KG1 (cell line): ENCODE measurements at places on chromosomes 6 and 20.
A peak's percentile ranks its signal among the peaks of the same experiment; 100 is the strongest.

- no peak for DNase-seq
These were observed 45.9 kb downstream of the RARS2 start for GRCh38 chr6:87543696-87544473.

DNA sequence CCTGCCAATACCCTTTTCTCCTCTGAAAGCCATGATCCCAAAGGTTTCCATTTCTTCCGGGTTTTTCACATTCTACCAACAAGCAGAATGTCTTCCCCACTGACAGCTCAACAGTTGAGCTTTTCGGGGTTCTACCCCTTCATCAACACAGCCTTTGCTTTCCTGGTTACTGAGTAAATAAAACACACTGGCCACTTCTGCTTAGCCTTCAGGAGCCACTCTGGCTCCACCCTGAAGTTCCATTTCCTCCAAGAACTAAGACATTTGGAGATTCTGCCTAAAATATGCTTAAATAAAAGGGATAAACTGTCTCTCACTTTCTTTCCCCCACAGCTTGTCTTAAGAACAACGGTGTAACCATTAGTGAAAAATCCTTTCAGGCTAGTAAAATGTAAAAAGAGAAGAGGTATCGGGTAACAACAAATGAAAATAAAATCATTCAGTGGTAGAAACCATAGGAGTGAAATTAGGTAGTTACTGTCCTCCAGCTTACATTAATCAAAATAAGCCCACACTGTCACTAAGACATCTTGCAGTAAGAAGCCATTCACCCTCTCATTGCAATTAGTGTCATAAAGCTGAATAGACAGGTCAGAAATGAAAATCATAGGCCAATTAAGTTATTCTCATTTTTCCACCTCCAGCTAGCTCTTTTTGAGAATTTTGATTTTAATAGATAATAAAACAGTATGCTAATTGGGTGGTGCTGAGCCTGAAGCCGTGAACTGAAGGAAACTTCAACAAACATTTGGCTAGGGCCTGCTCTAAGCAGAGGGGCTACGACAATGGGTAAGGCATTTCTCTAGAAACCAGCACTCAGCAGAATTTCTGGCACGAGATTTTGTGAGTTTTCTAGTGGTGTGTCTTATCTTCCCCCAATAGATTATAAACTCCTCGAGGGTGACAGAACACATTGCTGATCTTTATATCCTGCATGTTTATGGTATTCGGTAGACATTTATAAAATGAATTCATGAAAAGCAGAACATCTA, 194.2 kb downstream of the KHDC1L start:
- DNase-seq = no peak

DNA sequence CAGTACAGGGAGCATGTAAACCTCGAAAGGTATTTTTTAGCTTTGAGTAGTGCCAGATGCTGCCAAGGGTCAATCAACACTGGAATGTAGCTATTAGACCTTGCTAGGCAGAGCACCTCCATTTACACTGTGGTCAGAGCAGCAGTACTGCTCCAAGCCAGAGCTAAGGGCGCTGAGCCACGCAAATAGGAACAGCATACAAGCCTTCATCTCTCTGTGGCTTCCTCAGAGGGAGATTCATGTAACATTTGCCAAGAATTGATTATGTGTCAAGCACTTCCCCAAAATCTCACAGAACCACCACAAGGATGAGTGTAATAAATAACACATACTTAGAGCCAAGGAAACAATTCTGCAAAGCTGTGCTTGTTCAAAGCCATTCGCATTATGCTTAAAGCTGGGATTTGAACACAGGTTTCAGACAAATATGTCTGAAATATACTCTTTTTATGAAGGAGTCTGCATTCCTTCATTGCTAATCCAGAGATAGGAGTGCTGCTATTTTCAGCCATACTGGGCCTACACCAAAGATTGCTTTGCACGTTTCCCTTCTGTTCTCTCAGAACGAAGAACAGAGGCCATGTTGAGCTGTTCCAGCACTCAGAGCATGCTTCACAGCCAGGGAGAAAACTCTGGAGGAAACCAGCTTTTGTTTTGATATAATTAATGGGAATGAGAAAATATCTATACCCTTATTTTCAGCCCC, 97.7 kb downstream of the SLC16A10 start:
- DNase-seq = peak; percentile 46

DNA sequence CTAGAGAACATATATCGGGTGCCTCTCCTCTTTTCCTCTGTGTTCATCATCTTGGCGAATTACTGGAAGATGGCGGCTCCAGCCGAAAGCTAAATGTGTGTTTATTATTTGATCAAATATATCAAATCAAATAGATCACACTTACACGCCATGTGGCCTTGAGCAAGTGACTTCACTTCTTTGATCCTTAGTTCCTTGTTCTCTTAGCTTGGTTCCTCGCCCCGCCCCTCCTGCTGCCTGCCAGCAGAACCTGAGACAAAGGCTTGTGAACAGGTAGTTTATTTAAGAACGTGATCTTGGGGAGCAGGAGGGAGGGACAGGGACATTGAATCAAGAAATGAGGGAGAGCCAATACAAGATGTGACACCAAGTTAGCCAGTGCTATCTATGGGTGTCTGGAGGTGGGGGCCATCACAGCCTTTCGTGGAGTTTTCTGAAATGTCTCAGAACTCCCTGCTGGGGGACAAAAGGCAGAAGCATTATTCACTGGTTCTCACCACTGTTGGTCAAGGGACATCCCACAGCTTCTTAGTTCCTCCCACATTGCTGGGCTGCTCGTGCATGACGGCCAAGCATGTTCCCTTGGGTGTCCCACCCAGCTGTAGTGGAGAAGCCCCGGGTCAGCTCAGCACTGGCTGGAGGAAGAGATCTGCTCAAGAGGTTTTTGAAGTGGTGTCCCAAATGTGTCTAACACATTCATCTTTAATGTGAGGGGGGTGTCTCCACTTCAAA, 44.9 kb upstream of the RNF24 start:
- DNase-seq = no peak

DNA sequence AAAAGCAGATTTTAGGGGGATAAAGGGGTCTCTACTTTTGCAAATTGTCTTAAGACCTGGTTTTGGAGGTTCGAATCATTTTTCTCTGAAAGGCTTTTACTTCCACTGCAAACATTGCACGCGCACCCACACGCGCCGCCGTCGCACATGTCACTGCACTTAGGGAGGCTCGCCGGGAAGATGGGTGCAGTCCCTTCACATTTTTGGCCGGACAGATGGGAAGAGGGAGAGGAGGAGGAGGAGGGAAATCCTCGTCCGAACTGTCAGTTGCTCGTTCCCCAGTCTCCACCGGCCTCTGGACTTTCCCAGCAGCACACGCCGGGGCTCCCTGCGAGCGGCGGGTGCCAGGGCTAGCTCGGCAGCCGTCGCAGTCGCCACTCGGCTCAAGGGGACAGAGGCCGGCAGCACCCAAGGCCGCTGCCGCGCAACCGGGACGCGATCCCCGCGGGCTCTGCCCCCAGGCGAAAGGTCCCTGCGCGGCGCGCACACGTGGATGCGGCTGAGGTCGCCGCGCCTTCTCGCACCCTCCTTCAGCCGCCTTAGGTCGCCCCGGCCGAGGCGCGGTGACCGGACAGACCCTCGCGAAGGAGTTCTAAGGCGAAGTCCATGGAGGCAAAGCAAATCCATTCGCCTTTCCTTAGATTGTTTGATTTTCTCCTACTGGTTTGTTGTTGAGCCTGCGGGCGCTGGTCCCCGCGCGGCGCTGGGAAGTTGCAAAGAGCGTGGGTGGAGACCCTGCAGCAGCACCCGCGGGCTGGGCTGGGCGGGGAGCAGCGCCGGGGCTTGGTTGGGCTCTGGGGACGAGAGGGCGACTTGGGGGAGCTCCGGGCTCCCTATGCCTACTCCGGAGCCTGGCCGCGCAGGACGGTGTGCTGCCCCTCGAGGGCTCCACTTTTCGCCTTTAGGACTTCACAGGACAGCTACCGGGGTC, 1.2 kb downstream of the MYB start:
- peak; percentile 19 for DNase-seq

DNA sequence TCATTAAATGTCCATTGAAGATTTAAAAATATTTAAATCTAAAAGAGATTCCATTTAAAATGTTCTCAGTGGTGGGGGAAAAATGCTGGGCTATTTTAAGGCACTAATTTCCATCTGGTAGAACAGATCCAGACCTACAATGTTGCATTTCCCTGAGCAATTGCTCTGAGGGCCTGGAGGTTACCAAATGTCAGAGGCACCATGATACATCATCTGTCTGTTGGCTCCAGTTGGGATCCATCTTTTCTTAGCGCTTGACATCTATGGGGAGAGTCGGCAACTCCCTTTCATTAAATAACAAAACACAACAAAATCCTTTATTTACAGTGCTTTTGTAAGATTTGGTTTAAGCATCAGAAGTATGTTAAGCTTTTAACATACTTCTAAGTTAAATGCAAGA, 224.5 kb downstream of the FOXC1 start:
- DNase-seq = no peak

GRCh38 chr6:144219056-144219685, 66.0 kb upstream of the UTRN start:
- peak; percentile 7 for DNase-seq

DNA sequence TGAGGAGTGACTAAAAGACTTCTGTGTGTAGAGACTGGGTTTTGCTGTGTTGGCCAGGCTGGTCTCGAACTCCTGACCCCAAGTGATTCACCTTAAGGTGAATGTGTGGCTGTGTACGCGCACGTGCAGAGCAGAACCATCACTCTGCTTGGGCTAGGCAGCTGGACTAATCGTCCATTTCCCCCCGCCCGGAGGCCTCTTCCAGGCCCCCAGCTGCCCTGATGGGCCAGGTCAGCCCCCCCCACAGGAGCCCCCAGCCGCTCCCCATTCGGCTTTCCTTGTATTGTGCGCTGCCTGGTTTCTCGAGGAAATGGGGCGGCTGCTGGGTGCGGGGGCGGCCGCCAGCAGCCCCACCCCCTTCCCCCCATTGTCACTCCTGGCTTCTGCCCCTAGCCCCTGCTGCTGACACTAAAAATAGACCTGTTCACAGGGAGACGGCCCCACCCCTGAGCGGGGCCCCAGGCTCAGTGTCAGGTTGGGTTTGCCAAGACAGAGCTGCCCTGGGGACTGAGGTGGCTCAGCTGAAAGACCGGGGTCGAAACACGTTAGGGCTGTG, 24.6 kb upstream of the CSNK2A1 start:
- no peak for DNase-seq

- DNase-seq = no peak
These were observed 24.3 kb upstream of the ZNF217 start for GRCh38 chr20:53617791-53618489.

GRCh38 chr20:35641743-35642142, 23.0 kb downstream of the CPNE1 start:
- no peak for DNase-seq

- no peak for DNase-seq
These were observed 232.9 kb downstream of the SAMD5 start for GRCh38 chr6:147741389-147741788.

GRCh38 chr6:150177259-150177951, 34.6 kb downstream of the PPP1R14C start:
- DNase-seq = no peak

DNA sequence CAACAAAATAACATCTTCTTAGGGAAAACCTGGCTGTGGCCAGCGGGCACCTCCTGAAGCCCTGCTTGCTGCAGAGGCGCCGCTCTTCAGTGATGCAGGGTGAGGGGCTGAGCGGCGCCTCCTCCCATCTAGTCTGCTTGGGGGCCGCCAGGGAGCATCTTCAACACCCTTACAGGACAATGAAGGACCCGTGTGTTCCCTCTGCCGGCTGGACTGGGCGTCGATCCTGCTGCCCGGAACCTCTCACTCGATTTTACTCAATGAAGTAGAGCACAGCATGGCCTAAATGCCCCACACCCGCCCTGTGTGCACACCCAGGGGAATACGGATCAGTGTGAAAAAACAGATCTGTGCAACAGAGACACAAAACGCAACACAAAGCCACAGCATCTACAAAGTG, 28.5 kb upstream of the MPC1 start:
- no peak for DNase-seq

DNA sequence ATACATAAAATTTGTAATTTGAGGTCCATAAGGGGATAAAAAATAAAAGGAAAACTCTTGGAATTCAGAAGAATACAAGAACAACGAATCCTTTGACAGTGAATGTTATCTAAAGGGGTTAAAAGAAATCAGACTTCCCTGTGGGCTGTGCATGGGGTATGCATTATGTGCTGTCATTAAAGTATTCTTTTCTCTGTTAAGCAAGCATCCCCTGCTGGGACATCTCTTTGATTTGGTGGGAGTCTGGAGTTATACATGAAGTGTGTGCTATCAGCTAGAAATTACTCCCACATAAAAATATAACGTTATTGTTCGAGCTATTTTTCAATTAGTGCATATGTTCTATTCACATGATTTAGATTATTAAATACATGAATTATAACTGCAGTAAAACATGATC, 195.2 kb downstream of the CENPW start:
- DNase-seq = no peak

GRCh38 chr6:129130959-129131681, 248.2 kb downstream of the LAMA2 start:
- DNase-seq = no peak

- peak; percentile 23 for DNase-seq
These were observed 5.5 kb upstream of the PROCR start for GRCh38 chr20:35166242-35166830.

DNA sequence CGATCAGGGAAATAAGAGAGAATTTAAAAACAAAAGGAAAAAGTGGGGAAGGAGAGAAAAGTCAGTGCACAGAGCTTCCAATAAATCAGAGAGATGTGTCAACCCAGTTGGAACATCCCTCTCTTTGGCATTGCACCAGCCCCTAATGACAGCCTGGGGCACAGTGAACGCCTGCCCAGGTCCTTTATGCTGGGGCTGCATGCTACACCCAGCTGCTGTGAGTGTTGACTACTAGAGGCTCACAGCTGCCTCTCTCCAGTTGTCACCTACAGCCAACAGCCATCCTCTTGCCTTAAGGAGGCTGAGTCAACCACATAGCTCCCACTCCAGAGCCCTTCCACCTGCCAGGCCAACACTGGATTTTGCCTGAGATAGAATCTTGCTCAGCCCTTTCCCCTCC, 19.0 kb downstream of the OR2H2 start:
- no peak for DNase-seq

GRCh38 chr6:154878871-154879491, 116.1 kb upstream of the TIAM2 start:
- no peak for DNase-seq

DNA sequence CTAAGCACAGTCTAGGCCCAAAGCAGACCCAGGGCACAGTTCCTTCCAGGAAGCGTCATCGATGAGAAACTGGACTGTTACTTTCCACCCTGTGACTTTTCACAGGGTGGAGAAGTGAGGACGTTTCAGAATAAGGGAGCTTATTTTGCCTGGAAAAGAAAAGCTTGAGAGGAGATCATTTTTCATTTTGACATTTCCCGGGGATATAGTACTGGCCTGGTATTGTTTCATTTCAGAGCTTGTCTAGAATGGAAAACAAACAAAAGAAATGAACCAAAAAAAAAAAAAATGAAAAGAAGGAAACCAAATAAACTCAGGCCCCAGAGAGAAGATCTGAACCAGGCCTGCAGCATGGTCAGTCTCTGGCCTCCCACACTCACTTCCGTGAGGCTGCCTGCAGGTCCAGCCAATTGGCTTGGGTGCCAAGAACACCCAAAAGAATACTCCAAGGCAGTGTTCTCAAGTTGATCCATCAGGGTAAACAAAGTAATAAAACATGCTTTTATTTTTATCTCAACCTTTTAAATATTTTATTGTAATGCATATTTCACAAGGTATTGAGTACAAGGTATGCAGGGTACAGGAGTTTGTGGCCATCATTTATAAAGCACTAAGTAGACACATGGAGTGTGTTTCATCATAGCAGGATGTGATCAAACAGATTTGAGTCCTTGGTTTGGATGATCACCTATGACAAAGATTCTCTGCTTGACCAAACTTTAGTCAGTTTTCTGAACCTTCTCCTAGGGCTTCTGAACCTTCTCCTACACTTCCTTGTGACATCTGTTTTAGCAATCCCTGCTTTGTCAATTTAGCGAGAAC, 176.9 kb upstream of the GGTLC1 start:
- no peak for DNase-seq
